ENCODE measurements at places on chromosomes 2 and 18.

DNA sequence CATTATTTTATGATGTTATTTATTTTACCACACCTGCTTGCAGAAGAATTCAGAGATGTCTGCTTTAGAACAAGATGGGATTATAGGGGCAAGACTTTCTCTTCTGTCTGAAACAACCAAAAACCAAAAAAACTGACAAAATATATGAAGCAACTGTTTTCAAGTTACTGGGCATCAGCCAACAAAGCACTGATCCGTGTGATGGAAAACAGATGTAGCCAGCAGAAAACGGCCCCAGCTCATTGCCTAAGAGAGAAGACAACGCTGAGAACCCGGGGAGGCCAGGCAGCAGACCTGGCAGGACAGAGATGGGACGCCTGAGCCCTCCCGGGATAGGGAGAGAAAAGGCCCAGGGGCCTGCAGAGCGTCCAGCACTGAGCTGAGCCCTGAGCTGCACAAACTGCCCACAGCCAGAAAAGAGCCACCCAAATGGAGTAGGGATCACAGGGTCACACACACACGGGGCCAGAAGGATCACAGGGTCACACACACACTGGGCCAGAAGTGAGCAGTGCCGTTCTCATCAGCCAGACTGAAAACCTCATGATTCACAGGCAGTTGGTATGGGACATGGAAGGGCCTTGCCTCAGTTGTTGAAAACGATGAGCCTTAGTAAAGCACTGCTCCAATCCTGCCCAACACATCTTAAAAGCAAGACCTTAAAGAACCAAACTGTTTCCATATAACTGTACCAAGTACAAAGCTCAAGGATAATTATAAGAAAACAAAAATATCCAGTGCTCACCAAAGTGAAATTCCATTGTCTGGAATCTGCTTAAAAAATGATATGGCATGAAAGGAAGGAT lies 12.1 kb downstream of the PXDN start:
- no peak for DNase-seq

- no peak for DNase-seq
Observed at GRCh38 chr2:182228073-182228473, 198.8 kb downstream of the PDE1A start.

DNA sequence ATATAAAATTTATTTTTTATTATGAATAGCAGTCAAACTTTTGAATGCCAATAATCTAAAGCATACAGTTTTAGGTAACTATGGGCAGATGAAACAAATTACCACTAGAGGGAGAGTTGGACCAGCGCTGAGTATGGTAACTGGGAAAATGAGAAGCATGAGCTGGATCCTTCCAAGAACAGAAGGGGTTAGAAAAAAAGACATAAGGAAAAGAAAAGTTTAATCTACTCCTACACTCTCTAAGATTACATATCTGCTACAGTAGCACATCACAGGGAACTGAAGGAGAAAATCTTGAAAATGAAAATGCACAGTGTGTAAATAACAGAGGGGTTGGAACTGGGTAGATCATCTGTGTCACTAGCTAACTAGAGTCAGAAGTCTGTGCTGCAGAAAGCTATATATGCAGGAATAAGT lies 15.5 kb downstream of the REG3G start:
- DNase-seq, result no peak

DNA sequence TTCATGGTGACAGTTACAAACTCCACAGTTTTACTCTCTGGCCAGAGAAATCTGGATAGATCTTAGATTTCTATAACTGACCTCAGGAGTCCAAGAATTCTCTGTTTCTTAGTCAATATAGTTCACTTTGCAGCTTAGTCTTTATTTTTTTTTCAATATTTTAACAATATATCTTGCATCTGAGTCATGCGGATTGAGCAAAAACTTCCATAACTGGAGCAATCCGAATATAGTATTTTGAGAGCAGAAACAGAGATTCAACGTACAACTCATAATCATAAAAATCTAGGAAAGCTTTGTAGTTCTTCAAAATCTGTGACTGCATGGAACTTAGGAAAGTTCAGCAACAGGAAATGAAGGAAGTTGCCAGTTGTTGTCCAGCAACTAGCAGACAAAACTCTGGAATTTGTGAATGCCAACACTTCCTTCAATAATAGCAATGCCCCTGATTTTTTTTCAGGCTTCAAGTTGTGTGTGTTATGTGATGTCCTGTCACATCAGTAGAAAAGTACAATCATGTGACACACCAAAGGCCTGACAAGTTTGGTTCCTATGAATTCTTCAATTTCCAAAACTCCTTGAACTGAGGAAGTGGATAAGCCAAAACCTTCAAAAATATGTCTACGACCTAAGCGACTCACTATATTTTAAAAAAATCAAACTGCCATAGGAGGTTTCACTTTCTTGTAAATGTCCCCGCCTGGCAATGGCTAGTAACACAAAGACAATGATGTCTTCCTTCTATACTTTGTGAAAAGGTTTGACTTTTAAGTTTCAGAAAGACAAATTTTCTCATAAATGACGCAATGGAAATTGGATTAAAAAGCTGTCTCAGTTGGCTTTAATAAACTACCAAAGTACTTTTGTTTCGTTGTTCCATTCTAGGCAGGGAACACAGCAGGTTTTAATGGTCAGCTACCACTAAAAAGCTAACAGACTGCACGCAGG lies 510.6 kb downstream of the ERBB4 start:
- DNase-seq, result no peak

DNA sequence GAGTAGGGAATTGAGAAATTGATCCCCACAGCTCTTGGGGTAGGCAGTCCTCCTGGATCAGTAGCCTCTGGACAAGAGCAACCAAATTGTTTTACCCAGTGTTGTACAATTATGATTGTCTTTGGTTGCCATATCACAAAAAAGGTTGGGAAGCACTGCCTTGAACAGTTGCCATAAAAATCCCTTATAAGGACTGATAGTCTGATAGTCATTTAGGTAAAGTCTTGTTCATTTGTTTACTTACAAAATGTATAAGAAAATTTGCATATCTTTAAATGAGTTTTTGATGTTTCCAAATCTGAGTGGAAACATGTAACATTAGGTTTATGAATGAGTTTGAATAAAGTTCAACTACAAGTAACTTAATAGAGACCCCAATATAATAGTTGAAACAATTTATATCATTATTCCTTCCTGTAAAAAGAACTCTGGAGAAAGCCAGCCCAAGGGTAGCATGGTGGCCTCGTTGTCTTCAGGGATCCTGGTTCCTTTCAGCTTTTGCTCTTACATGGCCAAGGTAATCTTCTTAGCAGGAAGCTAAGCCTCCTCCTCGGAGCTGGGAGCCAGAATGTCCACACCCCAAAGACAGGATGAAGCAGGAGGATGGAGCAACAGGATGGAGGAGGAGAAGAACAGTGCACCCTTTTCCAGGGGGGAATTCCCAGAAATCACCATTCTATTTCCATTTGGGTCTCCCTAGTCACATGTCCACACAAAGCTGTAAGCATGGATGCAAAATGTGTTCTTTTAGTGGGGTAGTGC lies 35.7 kb upstream of the NEMP2 start:
- no peak for DNase-seq
